RWPE2 (cell line): ENCODE measurements at places on chromosomes 6 and 20.

- no peak overlapping the region for H3K27ac ChIP-seq
- H3K4me1 ChIP-seq: peaks cover 10% of the 10 kb centered on the region
- H3K4me3 ChIP-seq: no peak overlapping the region
- peak; percentile 68 for DNase-seq
- peaks cover 56% of the 10 kb centered on the region for H3K36me3 ChIP-seq
These were observed 28.1 kb upstream of the ASXL1 start for GRCh38 chr20:32329817-32330554.

DNA sequence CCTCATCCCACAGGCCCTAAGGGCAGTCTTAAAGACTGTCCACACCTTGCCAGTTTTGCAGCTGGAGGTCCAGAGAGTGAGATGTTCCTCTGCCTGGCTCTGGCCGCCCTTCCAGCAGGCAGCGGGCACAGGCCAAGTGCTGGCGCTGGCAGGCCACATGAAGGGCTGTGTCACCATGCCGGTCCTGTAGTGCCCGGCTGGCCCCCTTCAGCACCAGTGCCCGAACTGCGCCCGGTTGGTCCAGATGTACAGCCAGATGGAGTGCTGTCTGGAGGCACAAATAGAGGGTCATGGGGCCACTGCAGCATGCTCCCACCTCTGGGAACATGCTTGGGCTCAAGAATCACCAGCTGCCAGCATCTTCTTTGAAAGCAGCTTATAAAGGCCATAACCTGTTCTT, 3.8 kb downstream of the NFKBIE start:
- no peak overlapping the region for H3K27ac ChIP-seq

GRCh38 chr6:161482517-161482858, 208.6 kb upstream of the AGPAT4 start:
- peaks cover 21% of the 10 kb centered on the region for H3K4me1 ChIP-seq
- H3K27me3 ChIP-seq: no peaks in the 10 kb centered on the region
- no peaks in the 10 kb centered on the region for H3K36me3 ChIP-seq
- no peak overlapping the region for H3K4me3 ChIP-seq
- no peak for DNase-seq
- H3K27ac ChIP-seq: no peak overlapping the region

- peak overlapping the region; percentile 90 for H3K27ac ChIP-seq
- H3K4me3 ChIP-seq: no peak overlapping the region
- DNase-seq: no peak
- peaks cover 73% of the 10 kb centered on the region for H3K4me1 ChIP-seq
- no peaks in the 10 kb centered on the region for H3K27me3 ChIP-seq
These were observed 107.0 kb upstream of the DST start for GRCh38 chr6:56749632-56750151.

- H3K36me3 ChIP-seq: no peaks in the 10 kb centered on the region
- H3K4me3 ChIP-seq: no peak overlapping the region
- peak overlapping the region; percentile 48 for H3K27ac ChIP-seq
- H3K27me3 ChIP-seq: no peaks in the 10 kb centered on the region
These were observed 52.7 kb downstream of the CDH22 start for GRCh38 chr20:46255440-46256104.

DNA sequence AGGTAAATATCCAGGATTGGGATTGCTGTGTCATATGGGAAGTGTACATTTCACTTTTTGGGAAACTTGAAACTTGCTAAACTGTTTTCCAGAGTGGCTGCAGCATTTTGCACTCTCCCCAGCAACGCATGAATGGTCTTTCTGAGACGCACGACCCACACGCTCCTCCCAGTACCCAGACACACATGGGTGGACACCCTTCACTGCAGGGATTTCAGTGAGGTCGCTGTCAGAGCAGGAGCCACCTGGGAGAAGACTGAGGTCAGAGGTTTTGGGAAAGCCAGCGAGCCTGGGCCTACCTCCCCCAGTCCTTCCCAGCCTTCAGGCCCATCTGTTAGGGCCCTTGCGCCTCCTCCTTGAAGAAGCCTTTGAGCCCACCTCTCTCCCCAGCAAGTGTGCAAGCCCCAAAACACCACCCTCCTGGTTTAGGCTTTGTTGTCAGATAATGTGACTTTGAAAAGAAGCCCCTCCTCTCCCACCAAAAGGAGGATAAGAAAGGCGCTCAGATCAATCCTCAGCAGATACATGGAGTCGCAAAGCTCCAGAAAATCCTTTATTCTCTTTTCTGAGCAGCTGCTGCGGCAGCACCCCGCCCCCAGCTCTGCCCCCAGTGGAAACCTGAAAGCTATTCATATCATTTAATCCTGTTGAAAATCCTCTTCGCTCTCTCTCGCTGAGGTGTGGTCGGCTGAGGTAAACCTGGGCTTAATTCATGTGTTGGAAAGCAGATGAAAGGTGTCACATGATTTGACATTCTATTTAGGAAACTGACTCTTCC, 12.7 kb upstream of the JAG1 start:
- no peak overlapping the region for H3K4me3 ChIP-seq
- no peaks in the 10 kb centered on the region for H3K36me3 ChIP-seq
- no peaks in the 10 kb centered on the region for H3K4me1 ChIP-seq
- no peak overlapping the region for H3K27ac ChIP-seq
- H3K27me3 ChIP-seq: no peaks in the 10 kb centered on the region

DNA sequence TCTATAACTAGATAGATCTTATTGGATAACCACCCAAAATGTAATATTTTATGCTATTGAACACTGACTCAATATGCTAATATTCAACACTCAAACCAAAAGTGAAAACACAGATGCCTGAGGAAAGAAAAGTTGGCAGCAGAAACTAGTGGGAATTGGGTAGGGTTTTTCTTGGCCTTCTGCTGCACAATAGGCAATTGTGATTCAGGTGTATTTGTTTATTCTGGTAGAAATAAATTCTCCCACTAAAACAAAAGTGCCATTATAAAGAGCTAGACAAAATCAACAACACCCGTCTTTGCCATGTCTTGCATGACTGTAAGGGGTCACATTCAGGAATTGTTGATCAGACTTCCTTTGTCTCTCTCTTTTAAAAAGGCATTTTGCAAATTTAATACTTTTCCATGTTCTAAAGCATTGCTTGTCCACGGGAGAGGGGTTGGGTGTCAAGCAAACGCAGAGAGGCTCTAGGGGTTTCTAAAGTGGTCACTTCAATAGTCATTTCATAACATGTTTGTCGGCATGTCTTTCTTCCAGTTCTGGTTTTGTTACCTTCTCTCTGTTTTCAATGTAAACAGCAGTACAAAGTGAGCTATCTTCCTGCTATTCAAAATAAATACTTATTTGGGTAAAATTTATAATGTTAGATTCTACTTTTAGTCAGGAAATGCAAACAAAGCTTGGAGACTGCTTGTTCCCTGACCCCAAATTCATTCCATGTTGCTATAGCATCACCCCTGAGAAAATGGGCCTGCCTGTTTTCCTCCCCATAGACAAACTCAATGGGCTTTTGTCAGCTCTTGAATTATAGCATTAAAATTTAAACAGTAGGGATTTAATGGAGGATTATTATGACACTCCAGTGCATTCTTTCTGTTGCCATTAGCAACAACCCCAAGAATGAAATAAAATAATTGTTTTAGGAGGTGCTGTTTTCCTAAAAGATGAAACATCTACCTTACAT, 217.0 kb upstream of the CCN2 start:
- H3K27ac ChIP-seq: no peak overlapping the region
- no peak overlapping the region for H3K4me3 ChIP-seq
- no peaks in the 10 kb centered on the region for H3K4me1 ChIP-seq
- H3K27me3 ChIP-seq: no peaks in the 10 kb centered on the region
- no peak for DNase-seq
